ENCODE measurements at places on chromosomes 4 and X. TPM values are rescaled to one million over a fixed set of nuclear protein-coding genes. Genes with fewer than 3 reads are reported as not detected.

Gene ARAP2
- total RNA-seq: 1.7 TPM

Gene NSUN7
- total RNA-seq: 26.5 TPM

Gene PHKA1
- total RNA-seq: 10.5 TPM

Gene RNF150
- 1.1 TPM for total RNA-seq

Gene PAPSS1
- 53.6 TPM for total RNA-seq

Gene DNASE1L1
- total RNA-seq: 24.8 TPM

Gene SPIN2A
- total RNA-seq: 1.4 TPM

Gene ATP1B4
- not detected for total RNA-seq

Gene ITGB1BP2
- total RNA-seq: 4.2 TPM

Gene UGT2A3
- total RNA-seq: not detected

Gene CCNA2
- total RNA-seq: 171 TPM

Gene HSFX2
- total RNA-seq: 1.2 TPM

Gene KLHL15
- total RNA-seq: 25.8 TPM

Gene ENPEP
- 0.44 TPM for total RNA-seq

Gene RPL10
- total RNA-seq: 4,112 TPM

Gene FAT4
- 2.2 TPM for total RNA-seq

Gene LARP7
- 68.1 TPM for total RNA-seq

Gene GAGE12J
- total RNA-seq: not detected

Gene NOX1
- not detected for total RNA-seq

Gene CSAG1
- total RNA-seq: not detected

Gene HTN3
- not detected for total RNA-seq

Gene EVC2
- total RNA-seq: 7.5 TPM

Gene TLR2
- total RNA-seq: 1.0 TPM

Gene LRIT3
- 0.07 TPM for total RNA-seq

Gene PABPC4L
- 3.7 TPM for total RNA-seq

Gene EDA2R
- total RNA-seq: 0.80 TPM

Gene NXF3
- total RNA-seq: 1.1 TPM

Gene CT45A2
- total RNA-seq: not detected

Gene CCDC158
- not detected for total RNA-seq

Gene DCAF4L1
- 0.14 TPM for total RNA-seq

Gene TLR10
- total RNA-seq: not detected

Gene ARMCX6
- total RNA-seq: 15.2 TPM

Gene NAA10
- total RNA-seq: 86.7 TPM

Gene GLRA3
- 0.28 TPM for total RNA-seq

Gene HTR2C
- 3.2 TPM for total RNA-seq

Gene FGFBP2
- total RNA-seq: not detected

Gene ARR3
- not detected for total RNA-seq

Gene TMEM35A
- total RNA-seq: 1.4 TPM

Gene DCX
- total RNA-seq: 1.4 TPM

Gene MAGEB6
- not detected for total RNA-seq

Gene NHS
- 5.2 TPM for total RNA-seq

Gene ZFP92
- not detected for total RNA-seq

Gene HSFX4
- total RNA-seq: not detected

Gene DGKK
- total RNA-seq: 1.4 TPM

Gene GNRHR
- not detected for total RNA-seq

Gene PPA2
- total RNA-seq: 82.4 TPM

Gene SOD3
- total RNA-seq: 0.07 TPM

Gene CASK
- total RNA-seq: 39.2 TPM

Gene NPY1R
- total RNA-seq: 1.7 TPM

Gene LNX1
- 1.6 TPM for total RNA-seq

Gene TMEM150C
- total RNA-seq: 2.4 TPM

Gene VCX3A
- total RNA-seq: 0.26 TPM

Gene PRR27
- not detected for total RNA-seq

Gene RHOH
- 2.1 TPM for total RNA-seq

Gene TMEM154
- 0.31 TPM for total RNA-seq

Gene GPC3
- 81.0 TPM for total RNA-seq
